Bronchial epithelial cell (primary cell): ENCODE measurements at places on chromosomes 4 and X. TPM values are rescaled to one million over a fixed set of nuclear protein-coding genes. Genes with fewer than 3 reads are reported as not detected.

GRCh38 chrX:96440941-96441340 lies 243.7 kb upstream of the DIAPH2 start:
- no peak for DNase-seq

- DNase-seq, result no peak
These were observed 18.3 kb downstream of the C4orf50 start for GRCh38 chr4:5999830-6000365.

Gene FOXR2
- total RNA-seq, result not detected in 2 replicates

GRCh38 chr4:143606480-143606879 lies 93.0 kb downstream of the SMARCA5 start:
- no peak for DNase-seq

Gene RHOXF2B
- total RNA-seq, result not detected in 2 replicates

- peak; percentile 89 for DNase-seq
These were observed 156.5 kb upstream of the ARHGAP24 start for GRCh38 chr4:85318415-85318814.

- DNase-seq, result peak; percentile 16
These were observed 130.5 kb downstream of the ANK2 start for GRCh38 chr4:113179996-113180395.

- DNase-seq, result peak; percentile 81
These were observed 112.0 kb downstream of the SHROOM3 start for GRCh38 chr4:76546759-76547742.

DNA sequence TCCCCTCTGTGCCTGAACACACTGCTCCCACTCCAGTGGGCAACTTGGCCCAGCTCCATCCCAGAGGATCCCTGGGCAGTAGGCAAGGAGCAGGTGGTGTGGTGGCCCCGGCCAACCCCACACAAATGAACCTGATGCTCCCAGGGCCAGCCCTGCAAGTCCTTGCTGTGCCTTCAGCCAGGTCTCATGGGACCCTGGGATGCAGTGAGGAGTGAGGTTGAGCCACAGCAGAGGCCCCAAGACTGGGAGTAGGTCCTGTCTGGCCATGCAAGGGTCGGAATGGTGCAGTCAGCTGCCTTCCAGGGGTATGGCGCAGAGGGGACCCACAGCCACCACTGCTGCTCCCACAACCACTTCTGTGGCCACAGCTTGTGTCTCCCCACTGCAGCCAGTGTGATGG lies 234.5 kb upstream of the DKK2 start:
- DNase-seq, result no peak

GRCh38 chr4:74770226-74770910 lies 24.0 kb downstream of the BTC start:
- DNase-seq, result no peak

- DNase-seq, result no peak
These were observed 213.4 kb upstream of the JADE1 start for GRCh38 chr4:128596115-128596514.

Gene ASMT
- under 0.01 and 0.13 TPM in 2 replicates for total RNA-seq

DNA sequence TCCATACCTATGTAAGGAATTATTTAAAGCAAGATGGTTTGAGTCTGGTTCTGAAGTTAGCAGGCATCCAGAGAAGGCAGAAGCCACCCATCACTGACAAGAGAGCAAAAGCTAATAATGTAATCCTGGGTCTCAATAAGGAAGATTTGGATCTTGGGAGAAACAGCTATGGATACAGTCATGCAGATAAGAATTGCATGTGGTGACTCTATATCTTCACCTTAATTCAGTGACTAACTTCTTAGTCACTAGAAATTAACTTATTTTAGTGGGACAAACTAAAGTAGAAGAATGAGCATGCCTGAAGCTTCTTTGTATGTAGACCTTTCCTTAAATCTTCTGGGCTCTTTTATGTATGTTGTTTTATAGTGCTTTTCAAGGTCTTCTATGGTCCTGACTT lies 66.6 kb downstream of the ATP10D start:
- DNase-seq, result peak; percentile 75

DNA sequence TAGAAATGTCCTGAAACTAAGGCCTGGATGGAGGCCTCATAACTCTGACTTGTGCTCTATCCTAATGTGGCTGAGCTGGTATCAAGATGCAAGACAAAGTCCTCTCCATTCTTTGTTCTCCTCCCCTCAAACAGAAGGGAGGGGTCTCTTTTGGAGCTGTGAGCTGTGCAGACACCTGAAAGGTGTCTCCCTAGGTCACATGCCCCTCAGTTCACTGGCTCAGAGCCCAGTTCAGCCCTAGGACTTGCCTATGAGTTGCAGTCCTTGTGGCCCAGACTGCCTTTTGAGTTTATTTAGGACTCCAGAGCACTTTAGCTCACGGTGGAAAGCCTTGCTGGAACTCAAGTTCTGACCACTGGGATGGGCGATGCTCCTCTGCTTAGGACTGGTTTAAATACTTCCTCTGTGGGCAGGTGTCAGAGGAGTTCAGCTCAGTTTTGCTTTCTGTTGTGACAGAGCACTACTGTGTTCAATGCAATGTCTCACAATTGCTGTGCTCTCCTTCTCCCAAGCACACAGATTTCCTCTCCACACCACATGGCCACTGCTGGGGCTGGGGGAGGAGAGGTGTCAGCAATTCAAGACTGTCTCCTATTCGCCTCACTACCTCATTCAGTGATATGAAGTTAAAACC lies 84.8 kb upstream of the ZNF827 start:
- DNase-seq, result no peak

- no peak for DNase-seq
These were observed 261.8 kb downstream of the KCTD8 start for GRCh38 chr4:44186850-44187246.

Gene TENM3
- 1.2 and 1.3 TPM in 2 replicates for total RNA-seq

DNA sequence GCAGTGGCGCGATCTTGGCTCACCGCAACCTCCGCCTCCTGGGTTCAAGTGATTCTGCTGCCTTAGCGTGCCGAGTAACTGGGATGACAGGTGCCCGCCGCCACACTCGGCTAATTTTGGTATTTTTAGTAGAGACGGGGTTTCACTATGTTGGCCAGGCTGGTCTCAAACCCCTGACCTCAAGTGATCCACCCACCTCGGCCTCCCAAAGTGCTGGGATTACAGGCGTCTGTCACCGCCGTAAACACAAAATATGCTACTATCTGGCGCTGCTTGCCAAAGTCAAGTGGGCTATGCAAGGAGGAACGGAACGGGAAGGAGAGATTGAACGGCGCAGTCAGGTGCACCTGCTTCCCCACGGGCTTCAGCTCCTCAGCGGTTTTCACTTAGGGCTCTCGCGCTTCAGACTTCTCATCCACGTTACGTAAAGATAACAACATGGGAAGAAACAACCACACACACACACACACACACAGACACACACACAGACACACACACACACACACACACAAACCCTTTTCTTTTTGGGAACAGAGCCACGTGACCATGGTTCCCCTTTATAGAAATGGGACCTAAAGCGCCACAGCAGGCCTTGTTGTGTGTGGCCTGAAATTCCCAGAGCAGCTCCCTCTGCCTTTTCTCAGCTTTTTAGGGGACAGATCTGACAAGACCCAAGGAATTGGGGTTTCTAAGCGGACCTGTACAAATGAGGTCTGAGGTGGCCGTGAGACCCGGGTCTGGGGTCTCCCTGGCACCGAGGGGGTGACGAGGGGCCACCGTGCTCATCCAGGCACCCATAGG lies 1.5 kb downstream of the P2RY8 start:
- no peak for DNase-seq

Gene NUP62CL
- total RNA-seq, result 3.9 and 5.1 TPM in 2 replicates

GRCh38 chrX:139113708-139114107 lies 402.2 kb upstream of the FGF13 start:
- peak; percentile 17 for DNase-seq

Gene SPANXN4
- total RNA-seq, result not detected in 2 replicates

- peak; percentile 48 for DNase-seq
These were observed 795.3 kb upstream of the AADAT start for GRCh38 chr4:170884969-170885570.

DNA sequence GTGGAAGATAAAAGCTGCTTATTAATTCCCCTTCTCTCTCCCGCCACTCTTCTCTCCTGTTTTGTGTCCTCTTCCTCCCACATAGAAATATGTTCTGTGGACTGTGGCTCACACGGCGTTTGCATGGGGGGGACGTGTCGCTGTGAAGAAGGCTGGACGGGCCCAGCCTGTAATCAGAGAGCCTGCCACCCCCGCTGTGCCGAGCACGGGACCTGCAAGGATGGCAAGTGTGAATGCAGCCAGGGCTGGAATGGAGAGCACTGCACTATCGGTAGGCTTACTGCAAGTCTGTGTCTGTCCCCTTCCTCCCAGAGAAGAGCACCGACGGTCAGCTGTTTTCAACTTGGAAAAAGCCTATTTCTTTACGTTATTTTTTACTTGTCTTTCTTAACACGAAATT lies 229.1 kb downstream of the DCTD start:
- no peak for DNase-seq
